GM13976 (cell line): ENCODE measurements at places on chromosomes 1 and 21.

DNA sequence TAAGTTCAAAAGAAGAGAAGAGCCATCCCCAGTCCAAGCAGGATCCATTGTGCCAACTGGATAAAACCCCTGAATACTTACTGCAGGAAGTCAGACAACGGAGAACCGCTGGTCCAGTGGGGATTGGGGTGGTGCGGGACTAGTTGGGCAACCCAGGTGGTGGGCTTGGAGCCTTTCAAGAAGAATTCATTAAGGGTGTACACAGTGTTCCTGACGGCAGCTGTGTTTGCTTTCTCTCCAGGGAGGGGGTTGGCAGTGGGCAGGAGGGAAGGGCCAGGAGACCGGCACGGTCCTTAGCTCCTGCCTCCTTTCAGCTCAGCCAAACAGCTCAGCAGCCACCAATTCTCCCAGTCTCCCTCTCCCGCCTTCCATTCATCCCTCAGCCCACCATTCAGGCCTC, 7.1 kb upstream of the CDK18 start:
- no peak for DNase-seq

DNA sequence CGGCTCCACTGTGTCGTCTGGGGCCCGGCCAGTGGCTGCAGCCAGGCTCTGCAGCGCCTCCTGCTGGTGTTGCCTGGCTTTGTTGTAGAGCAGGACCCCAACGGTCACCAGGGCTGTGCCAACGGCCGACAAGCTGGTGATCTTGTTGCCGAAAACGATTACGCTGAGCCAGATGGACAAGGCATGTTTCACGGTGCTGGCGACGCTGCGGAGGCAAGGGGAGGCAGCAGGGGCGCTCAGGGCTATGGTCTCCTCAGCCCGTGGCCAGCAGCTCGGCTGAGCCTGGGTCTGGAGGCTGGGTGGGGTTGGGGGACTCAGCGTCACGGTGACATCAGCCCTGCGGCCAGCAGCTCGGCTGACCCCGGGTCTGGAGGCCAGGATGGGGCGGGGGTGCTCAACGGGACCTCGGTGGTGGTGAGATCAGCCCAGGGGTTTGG, 7.0 kb upstream of the CDK11B start:
- peak; percentile 41 for DNase-seq

DNA sequence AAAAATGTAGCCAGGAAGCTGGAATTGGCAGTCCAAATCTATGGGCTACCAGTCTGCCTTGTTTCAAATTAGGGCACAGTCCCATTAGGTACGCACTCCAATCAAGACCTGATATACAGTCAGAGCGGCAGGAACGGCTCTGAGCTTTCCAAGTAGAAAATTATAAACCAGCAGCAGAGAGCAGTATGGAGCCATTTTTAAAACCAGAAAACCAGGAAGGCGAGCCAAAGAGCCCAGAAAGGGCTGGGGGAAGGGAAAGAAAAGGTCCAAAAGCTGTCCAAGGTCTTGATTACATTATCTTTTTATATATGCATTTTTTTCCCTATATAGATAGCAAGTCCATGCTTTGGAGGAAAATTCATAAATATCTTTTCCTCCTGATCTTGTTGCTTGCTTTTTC, 719.0 kb downstream of the RWDD3 start:
- no peak for DNase-seq

GRCh38 chr1:206514813-206515387, 7.6 kb downstream of the RASSF5 start:
- DNase-seq, result no peak

GRCh38 chr21:35386491-35387079, 337.5 kb upstream of the RUNX1 start:
- DNase-seq, result no peak
